NCI-H2029 (cell line): ENCODE measurements at places on chromosomes 1 and 21.

DNA sequence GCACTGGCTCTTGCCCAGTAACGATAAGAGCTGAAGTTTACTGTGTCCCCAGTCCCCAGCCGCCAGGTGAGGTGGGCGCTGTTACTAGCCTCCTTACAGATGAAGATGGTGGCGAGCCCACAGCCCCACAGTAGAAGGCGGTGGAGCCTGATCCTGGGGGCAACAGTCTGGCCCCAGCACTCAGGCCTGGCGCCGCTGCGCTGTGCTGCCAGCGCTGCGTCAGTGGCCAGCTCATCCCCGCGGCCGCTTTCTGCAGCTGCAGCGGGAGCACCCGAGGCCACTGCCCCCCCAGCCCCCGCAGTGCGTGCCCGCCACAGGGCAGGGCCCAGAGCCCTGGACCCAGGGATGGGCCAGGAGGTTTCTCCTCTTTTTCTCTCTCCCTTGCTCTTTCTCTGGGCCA is 13.3 kb downstream of the H6PD start:
- DNase-seq, result no peak

DNA sequence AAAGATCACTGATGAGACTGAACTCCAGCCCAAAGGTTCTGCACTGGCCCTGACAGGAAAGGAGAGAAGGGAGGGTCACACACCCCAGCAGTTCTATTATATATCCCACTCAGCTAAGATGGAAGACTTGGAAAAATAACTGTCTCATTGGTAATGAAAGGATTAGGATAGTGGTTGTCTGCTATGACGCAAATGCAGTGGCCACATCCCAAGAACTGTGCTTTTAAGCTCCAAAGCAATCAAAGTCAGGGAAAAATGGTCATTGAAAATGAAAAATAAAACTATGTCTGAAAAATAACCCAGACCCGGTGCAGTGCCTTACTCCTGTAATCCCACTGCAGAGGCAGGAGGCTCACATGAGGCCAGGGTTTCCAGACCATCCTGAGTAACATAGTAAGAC is 31.0 kb downstream of the PSMG1 start:
- no peak for DNase-seq

- DNase-seq, result peak; percentile 24
These were observed 40.7 kb upstream of the DHCR24 start for GRCh38 chr1:54927472-54928240.

GRCh38 chr1:33298623-33299277 is 22.1 kb downstream of the A3GALT2 start:
- peak; percentile 52 for DNase-seq

GRCh38 chr1:227944931-227945890 is 2.5 kb downstream of the WNT9A start:
- peak; percentile 71 for DNase-seq

- no peak for DNase-seq
These were observed 2.3 kb upstream of the TNNT2 start for GRCh38 chr1:201379733-201380242.

- no peak for DNase-seq
These were observed 199.2 kb downstream of the ROR1 start for GRCh38 chr1:63973005-63973419.

- no peak for DNase-seq
These were observed 121.2 kb upstream of the HMGB4 start for GRCh38 chr1:33742663-33743062.
